ENCODE measurements at places on chromosomes 7 and 10.

GRCh38 chr10:62803724-62804355 lies 680 bp upstream of the ADO start:
- no peak for DNase-seq

DNA sequence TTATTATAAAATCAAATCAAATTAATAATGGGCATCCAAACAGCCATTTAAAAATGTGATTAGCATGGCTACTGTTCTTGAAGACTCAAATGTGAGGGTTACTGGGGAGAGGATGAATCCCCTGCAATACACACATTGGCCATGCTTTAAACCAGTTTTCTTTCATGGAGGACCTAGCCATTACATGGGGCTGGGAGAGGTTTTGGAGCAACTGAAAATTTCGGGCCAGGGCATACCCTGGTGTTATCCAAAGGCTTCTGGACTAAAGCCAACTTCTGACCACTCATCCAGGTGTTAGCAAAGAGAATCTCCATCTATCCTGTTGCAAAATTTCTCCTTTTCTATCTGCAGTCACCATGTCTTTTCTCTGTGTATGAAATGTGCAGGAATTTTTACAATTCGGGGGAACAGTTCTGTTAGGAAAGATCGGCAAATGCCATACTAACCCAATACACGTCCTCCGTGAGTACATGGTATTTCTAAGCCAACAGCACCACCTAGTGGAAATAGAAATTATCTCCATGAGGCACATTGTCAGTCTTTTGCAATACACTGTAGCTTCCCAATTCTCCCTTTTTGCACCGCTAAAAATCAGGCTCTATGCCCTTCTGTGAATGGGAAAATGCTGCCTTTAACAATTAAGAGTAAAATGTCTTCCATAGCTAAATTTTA lies 47.0 kb upstream of the ZNF107 start:
- DNase-seq = no peak

GRCh38 chr10:48404646-48405045 lies 98.2 kb downstream of the MAPK8 start:
- no peak for DNase-seq

DNA sequence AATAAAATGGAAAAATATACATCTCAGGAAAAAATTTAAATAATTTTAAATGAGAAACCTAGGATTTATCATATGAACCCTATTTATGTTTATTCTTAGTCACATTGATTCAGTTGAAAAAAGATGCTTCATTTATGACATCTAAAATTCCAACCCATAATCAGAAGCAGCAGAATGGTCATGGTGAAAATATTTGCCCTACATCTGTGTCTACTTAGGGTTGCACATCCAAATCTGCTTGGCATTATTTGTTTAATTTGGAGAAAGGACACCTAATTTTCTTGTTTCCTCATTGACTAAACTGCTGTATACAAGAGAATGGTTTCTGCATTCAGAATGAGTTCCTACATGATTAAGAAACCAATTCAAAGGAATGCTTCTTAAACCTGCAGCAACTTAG lies 72.9 kb upstream of the SKAP2 start:
- no peak for DNase-seq

DNA sequence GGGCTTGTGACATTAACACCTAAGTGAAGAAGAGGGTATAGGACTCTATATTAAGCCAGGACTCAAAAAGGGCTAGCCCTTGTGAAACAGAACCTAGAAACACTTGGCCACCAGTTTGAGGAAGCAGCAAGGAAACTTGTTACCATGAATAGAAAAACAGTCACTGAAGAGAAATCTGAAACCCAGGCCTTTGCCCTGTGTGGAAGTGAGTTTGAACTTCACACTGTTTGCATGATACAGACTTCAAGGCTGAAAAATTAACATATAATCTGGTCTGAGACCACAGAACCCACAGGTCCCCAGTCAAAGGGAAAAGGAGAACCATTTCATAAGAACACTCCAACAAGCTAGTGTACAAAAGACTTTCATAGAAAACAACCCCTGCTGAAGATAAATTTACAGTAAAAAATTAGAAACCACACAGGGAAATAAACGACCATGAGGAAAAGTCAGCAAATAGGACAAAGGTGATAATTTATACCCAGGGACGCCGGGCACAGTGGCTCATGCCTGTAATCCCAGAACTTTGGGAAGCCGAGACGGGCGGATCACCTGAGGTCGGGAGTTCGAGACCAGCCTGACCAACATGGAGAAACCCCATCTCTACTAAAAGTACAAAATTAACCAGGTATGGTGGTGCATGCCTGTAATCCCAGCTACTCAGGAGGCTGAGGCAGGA lies 76.1 kb downstream of the SKIDA1 start:
- DNase-seq = no peak

DNA sequence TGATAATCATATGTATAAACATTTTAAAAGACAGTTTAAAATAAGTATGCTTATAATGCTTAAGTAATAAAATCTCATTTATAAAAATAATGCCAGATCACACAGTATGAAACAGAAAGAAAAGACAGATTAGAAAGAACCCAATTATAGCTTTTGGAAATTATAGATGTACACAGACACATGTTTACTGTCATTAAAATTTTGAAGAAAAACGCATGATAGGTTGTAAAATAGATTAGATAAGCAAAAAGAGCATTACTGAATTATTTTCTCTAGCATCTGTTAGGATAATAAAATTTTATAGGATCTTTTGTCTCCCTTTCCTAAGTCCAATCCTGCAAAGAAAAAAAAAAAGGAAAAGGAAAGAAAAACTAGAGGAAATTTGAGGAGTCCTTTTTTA lies 1107.3 kb upstream of the LRRN3 start:
- no peak for DNase-seq

DNA sequence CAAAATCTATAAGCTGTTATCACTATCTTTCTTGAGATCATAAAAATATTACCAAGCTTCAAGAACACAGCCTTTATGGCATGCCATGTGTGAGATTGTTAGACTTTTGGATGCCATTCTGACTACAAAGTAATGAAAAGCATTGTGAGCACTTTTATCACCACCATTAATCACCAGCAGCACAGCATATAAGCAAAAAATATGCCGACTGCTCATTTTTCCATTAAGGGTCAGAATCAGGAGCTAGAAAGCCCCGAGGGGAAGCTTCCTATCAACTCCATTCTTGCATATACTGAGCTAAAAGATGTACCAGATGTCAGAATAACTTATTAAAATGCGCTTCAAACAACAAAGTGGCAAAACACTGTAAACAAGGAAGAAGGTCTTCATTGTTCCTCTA lies 114.3 kb downstream of the LMBR1 start:
- no peak for DNase-seq

DNA sequence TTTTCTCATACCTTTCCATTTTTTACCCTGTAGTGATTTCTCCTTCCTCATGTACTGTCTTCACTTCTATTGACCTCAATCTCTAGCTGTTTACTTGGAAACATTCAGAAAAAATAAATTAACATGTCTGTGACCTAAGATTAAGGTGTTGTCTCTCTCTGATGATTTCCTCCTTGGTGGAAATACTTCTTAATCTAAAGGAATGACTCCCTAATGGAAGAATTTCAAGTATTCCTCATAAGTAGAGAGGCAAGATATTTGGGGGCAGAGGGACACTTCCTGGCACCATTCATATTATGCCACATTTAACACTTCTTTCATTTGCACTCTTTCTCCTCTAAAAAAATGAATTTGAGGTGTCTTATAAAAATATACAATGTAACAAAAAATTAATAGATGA lies 202.8 kb downstream of the NEBL start:
- no peak for DNase-seq

GRCh38 chr7:28258240-28258639 lies 77.6 kb upstream of the JAZF1 start:
- no peak for DNase-seq

DNA sequence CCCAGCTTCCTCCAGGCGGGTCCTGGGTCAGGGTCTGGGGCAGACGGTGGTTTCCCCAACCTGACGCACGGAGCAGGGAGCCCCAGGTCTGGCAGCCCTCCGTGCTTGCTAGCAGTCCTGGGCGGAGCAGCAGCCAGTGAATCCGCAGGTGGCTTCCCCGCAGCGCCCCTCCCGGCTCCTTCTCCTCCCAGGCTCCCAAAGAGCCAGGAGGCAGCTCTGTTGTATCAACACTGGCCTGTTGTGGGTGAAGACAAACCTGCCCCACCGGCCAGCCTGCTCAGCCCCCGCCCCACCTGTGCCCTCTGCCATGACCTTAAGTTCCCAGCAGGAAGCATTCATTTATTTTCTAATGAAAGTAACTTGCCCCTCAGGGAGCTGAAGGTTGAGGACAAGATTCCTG lies 24.0 kb upstream of the TMEM213 start:
- DNase-seq = no peak

- DNase-seq = no peak
Observed at GRCh38 chr10:104630731-104631130, 10.4 kb upstream of the SORCS3 start.

GRCh38 chr10:8137272-8137681 lies 82.8 kb downstream of the GATA3 start:
- DNase-seq = no peak

DNA sequence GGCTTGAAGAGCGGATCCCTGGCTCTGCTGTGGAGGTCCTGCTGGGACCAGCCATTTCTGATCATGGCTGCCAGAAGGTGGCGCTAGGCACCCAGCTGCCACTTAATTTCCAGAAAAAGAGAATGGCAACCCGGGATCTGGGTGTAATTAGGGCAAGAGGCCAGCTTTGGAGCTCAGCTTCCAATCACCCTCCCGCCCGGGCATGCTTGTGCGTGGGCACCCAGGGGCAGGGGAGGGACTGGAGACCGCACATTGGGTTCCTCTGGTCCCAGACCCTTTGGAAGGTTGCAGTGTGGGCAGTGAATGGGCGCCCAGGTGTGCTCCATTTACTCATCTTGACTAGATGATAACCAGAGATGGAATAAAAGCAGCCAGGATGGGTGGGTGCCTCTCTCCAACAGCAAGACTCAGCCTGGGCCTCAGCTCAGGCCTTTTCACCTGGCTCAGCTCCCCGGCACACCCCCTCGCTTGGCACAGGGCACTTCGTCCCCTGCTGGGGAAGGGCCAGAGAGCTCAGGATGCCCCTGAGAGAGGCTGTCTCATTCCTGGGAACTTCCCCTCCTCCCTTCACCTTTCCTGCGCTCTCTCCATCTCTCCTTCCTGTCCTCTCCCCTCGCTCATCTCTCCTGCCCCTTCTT lies 14.7 kb downstream of the FAM241B start:
- peak; percentile 40 for DNase-seq

GRCh38 chr7:35499226-35499625 lies 195.7 kb downstream of the HERPUD2 start:
- DNase-seq = no peak

GRCh38 chr7:1918063-1918645 lies 248.1 kb downstream of the ELFN1 start:
- no peak for DNase-seq

DNA sequence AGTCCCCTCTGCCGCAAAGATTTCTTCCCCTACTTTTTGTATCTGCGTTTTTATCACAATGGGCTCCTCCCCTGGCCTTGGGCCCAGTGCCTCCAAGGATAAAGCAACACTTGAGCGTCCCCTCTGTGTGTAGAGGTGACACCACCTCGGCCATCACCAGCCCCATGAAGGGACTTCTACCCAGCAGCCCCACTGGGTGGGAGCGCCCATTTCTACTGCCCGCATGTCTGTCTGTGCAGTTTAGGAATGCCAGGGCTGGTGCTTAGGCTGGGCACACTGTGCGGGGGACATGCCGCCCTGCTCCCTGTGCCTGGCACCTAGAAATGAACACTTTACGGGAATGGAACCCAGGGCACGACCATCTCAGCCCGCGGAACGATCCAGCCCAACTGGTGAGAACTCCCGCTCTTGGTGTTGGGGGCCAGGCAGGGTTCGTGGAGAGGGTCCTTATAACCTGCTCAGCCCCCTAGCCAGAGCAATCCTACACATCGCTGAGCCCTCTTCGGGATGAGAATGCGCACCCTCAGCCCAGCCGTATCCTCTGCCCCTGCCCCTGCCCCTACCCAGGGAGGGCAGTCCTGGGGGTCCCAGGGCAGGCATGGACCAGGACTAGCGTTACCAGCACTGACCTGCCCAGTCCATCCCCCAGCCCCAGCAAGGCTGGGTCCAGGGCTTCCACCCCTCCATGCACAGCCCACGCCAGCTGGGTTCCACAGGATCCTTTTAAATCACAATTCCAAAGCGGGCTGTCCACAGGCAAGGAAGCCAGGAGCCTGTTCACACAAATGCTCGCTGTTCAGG lies 12.8 kb downstream of the CRYGN start:
- DNase-seq = no peak

GRCh38 chr7:138892812-138893211 lies 88.4 kb downstream of the KIAA1549 start:
- DNase-seq = no peak

GRCh38 chr7:1678081-1678543 lies 8.0 kb downstream of the ELFN1 start:
- no peak for DNase-seq

- no peak for DNase-seq
Observed at GRCh38 chr7:77540402-77540822, 3.3 kb downstream of the PTPN12 start.

GRCh38 chr10:30671026-30671616 lies 41.6 kb upstream of the LYZL2 start:
- DNase-seq = peak; percentile 56

DNA sequence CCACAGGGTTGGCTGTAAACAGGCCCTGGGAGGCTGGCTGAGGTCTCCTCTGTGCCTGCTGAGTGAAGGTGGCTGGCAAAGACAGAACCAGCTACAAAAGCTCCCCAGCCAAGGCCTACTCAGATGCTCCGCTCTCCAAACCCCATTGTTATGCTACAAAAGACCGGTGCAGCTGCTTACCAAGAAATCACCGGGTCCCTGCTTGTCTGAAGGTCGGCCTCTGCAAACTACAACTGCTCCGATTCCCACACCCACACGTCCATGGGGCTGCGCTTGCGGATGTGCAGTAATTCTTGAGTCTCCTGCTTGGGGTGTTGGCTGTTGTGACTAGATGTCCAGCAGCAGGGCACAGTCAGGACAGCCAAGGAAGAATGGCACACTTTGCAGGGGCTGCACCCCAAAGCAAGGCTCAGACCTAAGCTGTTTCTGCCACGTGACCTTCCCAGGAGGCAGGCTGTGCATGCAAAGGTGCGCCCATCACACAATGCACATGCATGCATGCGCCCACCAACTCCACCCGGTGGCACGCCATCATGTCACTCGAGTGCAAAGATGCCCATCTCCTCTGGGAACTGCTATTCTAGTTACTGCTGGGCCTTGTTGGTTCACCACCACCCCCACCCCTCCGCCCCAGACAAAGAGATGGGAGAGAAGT lies 97.8 kb downstream of the OAT start:
- no peak for DNase-seq

All from foreskin keratinocyte (primary cell).